ENCODE measurements at places on chromosomes 13 and 19.

- DNase-seq, result no peak
These were observed 1.3 kb upstream of the HNRNPL start for GRCh38 chr19:38850976-38851621.

DNA sequence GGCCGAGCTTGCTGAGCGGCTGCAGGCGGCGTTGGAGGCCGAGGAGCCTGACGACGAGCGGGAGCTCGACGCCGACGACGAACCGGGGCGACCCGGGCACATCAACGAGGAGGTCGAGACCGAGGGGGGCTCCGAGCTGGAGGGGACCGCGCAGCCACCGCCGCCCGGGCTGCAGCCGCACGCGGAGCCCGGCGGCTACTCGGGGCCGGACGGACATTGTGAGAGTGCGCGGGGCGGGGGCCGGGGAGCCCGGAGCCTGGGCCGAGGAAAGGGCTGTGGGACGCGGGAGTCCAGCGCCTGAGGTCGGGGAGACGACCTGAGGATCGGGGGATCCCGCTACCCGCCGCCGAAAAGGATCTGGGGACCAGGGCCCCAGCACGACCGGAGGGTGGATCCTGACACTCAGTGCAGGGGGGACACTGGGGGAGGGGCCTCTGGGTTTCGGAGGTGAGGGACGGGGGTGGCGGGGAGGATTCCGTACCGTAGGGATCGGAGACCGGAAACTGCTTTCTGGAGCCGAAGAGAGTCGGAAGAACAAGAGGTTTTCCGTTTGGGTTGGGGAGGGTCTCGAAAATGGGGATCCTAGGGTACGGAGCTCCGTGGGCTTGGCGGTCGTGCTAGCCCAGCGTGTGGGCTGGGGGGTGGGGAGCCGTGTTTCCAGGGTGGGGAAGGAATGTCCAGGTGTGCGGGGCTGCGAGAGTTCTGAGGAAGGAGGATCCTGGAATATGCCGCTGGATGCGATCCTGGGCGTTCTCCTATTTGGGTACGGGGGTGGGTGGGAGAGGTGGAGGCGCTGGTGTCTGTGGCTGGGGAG is 616 bp downstream of the HNRNPUL1 start:
- DNase-seq, result peak; percentile 22

DNA sequence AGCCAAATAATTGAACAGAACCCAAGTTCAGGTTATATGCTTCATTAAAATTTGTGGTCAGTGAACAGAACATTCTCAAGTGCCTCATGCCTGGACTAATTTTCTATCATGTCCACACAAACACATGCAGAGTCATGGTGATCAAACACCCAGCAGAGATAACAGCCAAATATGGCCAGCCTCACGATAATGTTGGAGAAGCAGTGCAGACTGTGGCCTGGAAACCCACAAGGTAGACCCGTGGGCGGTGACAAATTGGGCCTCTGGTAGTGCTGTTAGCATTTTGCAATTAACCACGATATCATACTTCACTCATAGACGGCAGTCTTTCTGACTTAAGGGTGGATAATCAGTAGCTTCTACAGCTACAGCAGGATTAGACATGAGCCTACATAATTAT is 35.0 kb upstream of the VWA8 start:
- DNase-seq, result peak; percentile 10

DNA sequence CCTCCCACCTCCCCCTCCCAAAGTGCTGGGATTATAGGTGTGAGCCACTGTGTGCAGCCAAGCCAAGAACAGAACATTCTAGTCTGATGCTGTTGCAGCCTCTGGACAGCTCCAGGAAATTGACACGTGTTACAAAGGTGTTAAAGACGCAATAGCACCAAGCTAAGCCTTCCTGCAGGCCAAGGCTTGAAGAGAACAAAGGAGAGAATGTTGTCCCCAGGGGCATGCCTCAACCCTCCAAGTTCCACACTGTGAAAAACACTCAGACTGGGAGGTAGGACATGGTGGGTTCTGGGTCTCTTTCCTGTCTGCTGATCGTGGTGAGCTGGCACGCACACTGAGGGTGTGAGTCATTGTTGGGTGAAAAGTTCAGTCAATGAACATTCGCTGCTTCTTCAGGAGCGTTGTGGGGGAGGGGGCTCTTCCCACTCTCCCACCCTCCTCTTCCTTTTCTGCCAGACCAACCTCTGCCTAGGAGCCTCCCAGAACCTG is 5.3 kb upstream of the PTPRS start:
- DNase-seq, result no peak

DNA sequence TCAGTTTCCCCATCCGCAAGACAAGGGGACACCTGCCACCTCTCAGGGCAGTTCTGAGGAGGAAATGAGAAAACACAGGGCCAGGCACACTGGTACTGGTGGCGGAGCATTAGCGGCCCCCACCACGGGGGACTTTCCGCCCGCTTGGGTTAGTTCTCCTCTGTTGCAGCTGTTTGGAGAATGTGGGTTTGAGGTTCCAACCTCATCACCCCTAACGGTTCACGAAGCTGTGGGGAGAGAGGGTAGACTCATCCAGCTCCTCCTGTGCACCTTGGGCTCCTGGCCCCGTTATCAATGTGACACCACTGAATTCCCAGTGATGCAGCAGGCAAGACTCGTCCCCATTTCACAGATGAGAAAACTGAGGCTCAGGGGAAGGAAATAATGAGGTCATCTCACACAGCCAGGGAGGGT is 10.3 kb downstream of the PTPRS start:
- DNase-seq, result no peak

DNA sequence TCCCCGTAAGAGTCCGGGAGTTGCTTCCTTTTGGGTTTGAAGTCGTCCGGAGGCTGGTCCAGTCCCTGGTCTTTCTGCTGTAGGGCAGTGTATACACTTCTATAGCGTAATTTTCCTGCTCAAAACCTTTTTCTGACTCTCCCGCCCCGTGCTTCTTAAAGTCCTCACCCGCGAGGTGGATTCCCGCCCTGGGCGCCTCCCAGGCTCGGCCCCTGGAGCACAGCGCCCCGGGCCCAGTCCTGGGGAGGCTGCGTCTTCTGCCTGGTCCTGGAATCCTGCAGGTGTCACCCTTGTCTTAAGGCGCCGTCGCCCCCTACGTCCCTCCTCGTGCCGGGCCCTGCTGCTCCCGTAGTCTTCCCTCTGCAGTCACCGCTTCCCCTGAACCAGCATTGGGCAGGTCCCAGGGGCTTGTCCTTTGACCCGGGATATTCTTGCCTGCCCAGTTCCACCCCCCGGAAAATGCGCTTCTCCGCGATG is 34.4 kb upstream of the ZNF808 start:
- DNase-seq, result no peak

DNA sequence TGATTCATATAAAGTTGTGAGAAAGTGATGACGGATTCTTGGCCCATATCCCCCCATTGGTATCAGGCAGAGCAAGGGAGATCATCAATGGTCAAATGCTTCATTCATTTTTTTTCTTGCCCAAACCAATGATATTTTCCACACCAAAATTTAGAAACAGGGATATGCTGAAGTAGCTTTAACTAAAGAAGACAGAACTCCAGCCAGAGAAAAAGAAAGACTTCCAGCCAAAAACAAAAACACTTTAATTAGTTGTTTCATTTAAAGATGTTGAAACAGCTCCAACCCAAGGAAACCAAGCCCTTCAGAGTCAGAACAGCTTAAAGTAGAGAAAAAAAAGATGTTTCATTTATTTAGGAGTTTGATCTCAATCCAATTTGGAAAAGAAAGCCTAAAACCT is 358.9 kb upstream of the NBEA start:
- DNase-seq, result no peak

DNA sequence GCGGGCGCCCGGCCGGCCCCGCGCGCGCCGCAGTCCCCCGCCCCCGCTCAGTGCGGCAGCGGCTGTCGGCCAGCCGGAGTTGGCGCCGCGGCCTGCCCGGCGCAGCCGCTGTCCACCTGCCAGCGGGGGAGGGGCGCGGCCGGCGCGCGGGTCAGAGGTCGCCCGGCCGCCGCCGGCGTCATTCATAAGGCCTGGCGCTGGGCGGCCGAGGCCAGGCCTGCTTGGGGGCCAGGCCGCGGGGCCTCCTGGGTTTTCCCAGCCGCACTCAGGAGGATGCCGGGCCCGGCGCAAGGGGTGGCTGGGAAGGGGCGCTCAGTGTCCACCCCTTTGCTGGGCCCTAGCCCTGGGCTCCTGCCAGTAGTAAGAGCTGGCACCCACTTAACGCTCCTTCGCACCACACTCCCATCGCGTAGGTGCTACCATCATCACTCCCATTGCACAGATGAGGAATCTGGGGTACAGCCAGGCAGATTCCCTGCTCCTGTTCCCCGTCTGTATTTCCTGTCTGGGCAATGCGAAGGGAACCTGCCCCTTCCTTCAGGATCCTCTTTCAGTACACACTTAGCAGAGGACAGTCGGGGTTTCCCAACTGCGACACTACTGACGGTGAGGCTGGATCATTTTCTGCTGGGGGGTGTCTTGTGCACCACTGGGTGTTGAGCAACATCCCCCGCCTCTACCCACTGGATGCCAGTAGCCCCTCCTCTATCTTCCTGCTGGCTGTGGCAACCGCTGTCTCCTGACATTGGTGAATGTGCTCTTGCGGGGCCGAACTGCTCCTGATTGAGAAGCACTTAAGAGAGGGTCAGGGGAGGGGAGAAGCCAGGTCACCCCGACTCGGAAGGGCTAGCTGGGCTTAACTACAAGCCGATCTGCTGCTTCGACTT is 846 bp upstream of the PRKACA start:
- no peak for DNase-seq

GRCh38 chr13:113927661-113928581 is 46.0 kb downstream of the C13orf46 start:
- DNase-seq, result no peak

GRCh38 chr13:65940720-65941119 is 1289.4 kb downstream of the PCDH9 start:
- DNase-seq, result no peak

DNA sequence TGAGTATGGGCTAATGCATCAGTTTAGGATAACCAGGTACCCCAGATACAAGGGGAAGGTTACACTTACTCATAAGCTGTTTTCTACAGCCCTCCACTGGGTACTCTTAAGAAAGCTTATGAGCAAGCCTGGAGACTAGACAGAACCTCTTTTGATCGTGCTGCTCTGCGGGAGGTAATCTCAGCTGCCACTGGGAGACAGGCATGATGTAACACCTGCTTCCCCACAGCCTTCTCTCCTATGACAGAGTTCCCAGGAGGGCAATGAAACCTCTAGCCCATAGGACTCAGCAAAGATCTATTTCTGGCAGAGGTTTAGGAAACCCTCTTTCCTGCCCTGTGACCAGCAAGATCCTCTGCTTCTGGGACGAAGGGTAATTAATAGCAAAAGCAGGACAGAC is 65.6 kb downstream of the WASF3 start:
- no peak for DNase-seq

DNA sequence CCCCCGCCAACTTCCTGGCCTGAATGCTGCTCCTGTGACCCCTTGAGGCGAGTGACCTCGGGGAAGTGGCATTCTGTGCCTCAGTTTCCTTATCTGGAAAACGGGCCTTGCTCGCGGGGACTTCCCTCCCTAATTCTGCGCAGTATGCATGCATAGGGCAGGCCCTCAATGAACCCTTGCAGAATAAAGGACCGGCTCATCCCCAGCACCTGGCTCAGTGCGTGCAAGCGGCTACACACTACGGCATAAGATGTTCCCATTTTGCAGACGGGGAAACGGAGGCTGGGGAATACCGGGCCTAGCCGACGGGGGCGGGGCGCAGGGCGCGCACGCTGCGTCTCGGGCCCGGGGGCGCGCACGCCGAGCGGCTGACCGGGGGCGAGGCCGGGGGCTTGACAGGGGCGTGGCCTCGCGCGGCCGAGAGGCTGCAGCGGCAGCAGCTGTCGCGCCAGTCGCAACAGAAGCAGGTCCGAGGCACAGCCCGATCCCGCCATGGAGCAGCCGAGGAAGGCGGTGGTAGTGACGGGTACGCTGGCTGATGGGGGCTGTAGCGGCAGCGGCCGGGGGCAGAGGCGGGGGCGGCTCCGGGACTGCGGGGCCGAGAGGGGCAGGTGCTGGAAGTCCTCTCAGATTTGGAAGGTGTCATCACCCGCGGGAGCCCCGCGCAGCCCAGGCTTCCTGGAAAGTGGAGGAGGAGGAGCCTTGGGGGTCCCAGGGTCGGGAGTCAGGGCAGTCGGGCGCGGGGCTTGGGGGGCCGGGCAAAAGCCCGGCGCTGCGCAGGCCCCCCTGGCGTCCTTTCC is at the start of gene PGPEP1:
Gene PGPEP1, plus strand, starts transcription at position 409 of the 800 bp plus-strand sequence. Its CDS starts 84 bp downstream, at position 493.
- DNase-seq, result peak; percentile 78

DNA sequence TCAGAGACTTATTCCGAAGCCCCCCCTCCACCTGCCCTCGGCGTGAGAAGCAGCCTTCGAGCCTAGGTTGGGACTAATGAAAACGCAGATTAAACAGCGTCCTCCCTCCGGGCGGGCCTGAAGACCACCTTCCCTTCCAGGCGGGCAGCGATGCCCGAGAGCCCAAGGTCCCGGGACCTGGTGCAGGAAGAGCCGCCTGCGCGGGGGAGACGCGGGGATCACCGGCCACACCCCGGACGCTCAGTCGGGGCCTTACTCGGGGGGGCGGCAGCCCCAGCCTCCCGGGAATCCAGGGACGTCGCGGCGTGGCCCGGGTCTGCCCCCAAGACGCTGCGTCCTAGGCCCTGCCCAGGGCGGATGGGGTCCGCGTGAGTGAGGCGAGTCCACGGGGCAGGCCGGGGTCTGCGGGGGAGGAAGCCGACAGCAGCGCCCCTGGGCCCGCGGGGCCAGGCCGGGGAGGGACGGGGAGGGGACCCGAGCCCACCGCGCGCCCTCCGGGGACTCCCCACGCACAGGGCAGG is 33.3 kb upstream of the SPACA7 start:
- no peak for DNase-seq

- DNase-seq, result no peak
These were observed 67.1 kb downstream of the KDM4B start for GRCh38 chr19:5035793-5036697.

DNA sequence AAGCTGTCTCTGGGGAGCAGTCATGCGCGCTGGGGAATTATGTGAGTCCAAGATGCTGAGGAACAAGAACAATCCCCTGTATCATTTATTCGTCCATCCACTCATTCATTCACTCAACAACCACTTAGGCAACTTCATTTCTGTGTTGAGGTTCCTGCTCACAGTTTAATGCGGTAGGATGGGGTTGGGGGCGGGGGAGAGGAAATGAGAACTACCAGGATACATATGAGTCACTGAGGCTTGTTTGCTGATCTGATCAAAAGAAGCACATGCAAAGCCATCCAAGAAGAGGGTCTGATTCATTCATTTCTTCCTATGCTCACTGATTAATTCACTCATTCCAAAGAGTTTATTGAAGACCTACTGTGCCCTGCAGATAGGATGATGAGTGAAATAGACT is 20.9 kb downstream of the ZNF536 start:
- no peak for DNase-seq

GRCh38 chr13:98543378-98544103 is 33.4 kb downstream of the STK24 start:
- no peak for DNase-seq

DNA sequence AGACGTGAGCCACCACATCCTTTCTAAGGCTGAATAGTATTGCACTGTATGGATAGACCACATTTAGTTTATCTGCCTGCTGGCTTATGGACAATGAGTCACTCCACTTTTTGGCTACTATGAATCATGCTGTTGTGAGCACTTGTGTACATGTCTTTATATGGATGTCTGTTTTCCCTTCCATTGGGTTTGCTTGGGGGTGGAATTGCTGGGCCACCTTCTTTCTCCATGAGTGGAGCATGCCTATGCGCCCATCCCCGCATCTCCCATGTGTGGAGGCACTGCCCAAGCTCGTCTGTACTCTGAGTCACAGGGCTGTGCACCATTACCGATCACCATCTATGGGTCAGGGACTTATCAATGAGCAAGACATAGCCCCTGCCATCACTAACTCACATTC is 127.2 kb upstream of the GJB6 start:
- DNase-seq, result peak; percentile 55

All from stimulated activated effector memory CD8-positive, alpha-beta T cell treated with anti-CD3 and anti-CD28 coated beads, Interleukin-12 subunit alpha, Interleukin-12 subunit beta, amount 100 ng/mL, for 72 hours (primary cell).